Activated naive CD4-positive, alpha-beta T cell treated with anti-CD3 and anti-CD28 coated beads for 36 hours (primary cell): ENCODE measurements at places on chromosomes 12 and 14. TPM values are rescaled to one million over a fixed set of nuclear protein-coding genes. Genes with fewer than 3 reads are reported as not detected.

DNA sequence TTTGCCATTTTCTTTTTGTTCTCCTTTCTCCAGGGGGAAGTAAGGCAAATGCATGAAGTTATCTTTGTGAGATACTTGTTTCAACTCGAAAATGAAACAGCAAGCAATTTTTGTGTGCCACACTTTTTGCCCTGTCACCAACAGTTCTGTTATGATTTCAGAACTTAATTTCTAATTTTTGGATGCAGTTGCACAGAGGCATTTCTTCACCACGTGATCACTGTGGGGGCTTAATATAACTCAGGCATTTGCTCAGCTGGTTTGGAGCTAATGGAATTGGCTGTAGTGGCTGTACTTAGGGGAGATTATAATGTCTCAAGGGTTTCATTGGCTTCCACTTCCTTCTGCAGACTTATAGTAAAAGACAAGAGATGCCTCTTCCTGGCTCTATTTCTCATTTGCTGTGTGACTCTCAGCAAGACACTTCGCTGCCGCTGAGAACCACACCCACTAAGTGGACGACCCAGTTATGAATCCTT lies 452.4 kb downstream of the RAD51B start:
- DNase-seq, result no peak

- DNase-seq, result no peak
Measured at GRCh38 chr14:94282991-94283723, 9.9 kb downstream of the SERPINA10 start.

The NINJ2 gene
- 1.8 TPM for total RNA-seq

The FGF6 gene
- total RNA-seq, result not detected

DNA sequence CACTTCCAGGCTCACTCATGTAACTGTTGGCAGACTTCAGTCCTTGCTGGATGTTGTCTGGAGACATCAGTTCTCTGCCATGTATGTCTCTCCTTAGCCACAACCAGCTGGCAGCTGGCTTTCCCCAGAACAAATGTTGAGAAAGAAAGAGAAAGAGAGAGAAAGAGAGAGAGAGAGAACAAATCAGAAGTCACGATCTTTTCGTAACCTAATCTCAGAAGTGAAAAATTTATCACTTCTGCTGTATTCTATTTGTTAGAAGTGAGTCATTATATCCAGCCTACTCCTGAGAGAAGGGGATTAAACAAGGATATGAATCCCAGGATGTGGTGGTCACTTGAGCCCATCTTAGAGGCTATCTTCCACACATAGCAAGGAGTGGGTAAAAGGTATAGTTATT lies 101.2 kb downstream of the BTG1 start:
- peak; percentile 39 for DNase-seq

DNA sequence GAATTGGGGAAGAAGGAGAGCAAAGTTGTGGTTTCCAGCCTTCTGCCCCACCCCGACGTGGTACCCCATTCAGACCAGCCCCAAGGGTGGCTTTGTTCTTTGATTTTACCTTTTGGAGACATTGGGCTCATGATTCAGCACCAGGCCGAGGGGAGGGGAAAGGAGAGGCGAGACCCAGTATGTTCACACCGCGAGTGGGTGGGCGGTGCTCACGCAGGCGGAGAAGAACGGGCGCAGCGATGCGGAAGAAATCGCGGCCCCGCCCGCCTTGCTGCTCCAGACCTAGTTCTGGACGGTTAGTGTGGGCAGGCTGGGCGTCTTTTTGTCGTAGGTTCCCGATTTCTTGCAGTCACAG lies 963 bp downstream of the ATL1 start:
- DNase-seq, result peak; percentile 53

GRCh38 chr12:27969624-27970400 lies 2.7 kb downstream of the PTHLH start:
- peak; percentile 71 for DNase-seq
